Cerebellum (tissue), 4 donors: ENCODE measurements at places on chromosomes 6 and 20.

- no peak for DNase-seq
These were observed 366.5 kb downstream of the QKI start for GRCh38 chr6:163780994-163781393.

- no peak for DNase-seq
These were observed 11.3 kb downstream of the CARMIL1 start for GRCh38 chr6:25290306-25291060.

- DNase-seq, result peak; percentile 87
These were observed at the start of gene MICB for GRCh38 chr6:31497531-31498476. Gene MICB (plus strand): TSS chr6:31498145. CDS start chr6:31498194, 49 bp downstream.

DNA sequence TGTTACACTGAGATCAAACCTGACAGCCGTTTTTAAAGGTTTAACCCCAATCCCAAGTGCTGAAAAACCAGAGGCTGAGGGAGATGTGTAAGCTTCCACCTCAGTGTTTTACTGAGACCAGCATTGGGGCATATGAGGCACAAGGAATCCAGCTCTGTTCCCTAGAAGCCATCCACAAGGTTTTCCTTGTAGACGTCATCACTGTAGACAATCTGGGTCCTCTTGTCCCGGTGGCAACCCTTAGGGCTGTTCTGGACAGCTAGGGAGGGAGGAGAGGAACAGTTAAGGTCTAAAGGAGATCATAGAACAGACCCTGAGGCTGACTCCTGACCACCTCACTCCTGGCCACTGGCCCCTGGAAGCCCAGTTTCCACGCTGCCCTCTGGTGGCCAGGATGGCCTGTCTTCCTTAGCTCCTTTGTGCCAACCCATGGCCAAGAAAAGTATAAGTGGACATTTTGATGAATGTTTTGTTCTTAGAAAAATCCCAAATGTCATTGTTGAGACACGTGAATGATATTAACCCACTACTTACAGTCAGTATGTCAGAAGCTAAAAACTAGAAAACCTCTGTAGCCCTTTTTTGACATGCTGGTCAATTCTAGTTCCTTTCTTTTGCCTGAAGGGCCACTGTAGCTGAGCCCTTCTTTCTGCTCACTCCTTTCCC lies 6.4 kb downstream of the CFB start:
- DNase-seq, result peak; percentile 52

DNA sequence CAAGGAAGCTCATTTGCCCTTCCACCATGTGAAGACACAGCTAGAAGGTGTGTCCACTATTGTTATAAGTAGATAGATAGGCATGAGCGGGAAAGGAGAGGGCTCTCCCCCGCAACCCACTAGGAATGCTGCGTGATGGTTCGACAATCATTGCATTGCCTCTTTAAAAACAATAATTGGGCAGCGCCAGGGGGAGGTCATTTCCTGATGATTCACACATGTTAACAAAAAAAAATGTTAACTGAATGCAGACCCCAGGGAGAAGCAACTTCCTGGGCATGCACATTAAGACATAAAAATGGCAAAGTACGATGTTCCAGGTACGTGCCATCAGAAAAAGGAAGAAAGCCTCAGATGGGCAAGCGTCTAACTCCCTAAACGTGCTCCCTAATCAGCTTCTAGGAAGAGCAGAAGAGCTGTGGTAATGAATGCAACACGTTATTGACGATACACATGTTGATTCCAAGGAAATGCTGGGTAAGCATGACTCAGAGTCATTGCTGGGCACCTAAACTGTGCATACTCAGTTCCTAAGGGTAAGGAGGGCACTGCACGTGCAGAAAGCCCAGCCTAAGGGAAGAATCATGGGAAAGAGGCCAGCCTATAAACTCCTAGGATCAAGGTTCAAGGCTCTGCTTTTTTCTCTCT lies 113.7 kb downstream of the FAM217A start:
- DNase-seq, result no peak

DNA sequence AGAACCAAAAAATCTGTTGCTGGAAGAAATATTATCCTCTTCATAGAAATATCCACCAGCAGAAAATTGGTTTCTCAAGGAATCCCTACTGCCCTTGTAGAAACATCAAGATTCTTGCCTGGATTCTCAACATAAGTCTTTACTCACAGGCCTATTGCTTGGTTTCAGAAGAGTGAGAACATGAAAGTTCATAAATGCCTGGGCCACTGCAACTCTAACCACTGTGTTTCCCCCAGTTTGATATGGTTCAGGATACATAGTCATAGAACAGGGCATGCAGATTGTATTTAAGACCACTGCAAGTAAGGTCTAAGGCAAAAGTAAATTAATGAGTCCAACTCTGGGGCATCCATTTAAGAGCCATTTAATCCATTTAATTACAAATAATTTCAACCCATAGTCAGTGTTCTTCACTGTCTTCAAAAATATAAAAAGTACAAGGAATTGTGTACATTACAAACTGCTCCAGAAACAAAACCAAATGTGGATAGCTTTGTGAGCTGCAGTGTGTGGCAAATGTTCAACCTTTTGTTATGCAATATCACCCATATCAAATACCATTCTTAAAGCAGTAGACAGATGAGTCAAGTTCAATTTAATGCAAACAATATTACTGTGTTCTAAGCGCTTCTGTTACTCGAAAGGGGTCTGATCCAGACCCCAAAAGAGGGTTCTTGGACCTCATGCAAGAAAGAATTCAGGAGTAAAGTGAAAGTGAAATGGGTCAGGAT lies 83.3 kb downstream of the OPRM1 start:
- DNase-seq, result no peak

DNA sequence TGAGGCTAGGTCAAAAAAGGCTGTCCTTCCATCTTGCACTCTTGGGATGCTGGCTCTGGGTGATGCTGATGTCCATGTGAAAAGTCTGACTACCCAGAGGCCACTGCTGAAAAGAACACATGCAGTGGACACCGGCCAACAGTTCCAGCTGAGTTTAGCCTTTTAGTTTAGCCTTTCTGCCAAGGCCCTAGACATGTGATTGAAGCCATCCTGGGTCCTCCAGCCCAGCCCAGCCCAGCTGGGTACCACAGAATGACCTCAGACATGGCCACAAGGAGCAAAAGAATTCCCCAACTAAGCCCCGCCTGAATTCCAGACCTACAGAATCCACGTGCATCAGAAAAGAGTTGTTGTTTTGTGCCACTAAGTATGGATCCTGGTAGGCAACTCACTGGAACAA lies 17.4 kb downstream of the PIGT start:
- DNase-seq, result no peak

DNA sequence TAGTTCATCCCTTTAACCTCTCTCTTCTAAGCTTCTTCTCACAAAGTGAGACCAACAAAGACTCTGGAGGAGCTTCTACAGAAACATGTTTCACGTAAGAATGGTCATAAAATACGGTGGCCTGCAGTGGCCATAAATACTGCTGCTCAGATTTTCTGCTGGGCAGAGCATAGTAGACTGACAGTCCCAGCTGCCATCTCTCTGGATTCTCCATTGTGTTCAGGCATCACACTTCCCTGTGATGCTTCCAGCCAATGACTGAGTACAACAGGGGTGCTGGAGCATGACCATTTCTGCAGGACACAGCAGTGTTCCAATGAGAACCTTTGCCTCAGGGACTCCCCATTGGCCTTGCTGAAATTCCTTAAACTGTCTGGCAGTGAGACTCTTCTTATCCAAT lies 392.6 kb downstream of the MMUT start:
- no peak for DNase-seq

GRCh38 chr6:6614096-6614982 lies 25.8 kb downstream of the LY86 start:
- DNase-seq, result no peak

- DNase-seq, result no peak
These were observed 61.0 kb upstream of the GCM1 start for GRCh38 chr6:53209681-53210080.

- DNase-seq, result no peak
These were observed 532.6 kb downstream of the CBLN4 start for GRCh38 chr20:55472704-55473103.

DNA sequence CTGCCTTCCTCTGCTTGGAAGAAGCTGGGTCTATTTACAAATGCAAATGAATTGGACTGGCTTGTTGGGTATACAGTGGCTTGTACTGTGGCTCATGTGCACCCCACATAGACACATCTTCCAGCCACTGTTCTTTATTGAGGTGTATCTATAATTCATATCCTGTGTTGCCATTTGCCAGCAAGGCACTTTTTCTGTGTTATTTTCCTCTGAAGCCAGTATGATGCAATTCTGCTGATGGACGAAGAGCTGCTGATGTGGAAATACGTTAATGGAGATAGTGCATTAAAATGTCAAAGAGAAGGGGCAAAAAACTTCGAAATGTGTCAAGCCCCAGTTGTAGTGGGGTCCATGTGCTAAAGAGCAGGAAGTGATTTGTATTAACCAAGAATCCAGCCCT lies 167.5 kb downstream of the TMEM242 start:
- DNase-seq, result no peak

- DNase-seq, result no peak
These were observed 122.1 kb upstream of the PHACTR1 start for GRCh38 chr6:12594530-12594893.

DNA sequence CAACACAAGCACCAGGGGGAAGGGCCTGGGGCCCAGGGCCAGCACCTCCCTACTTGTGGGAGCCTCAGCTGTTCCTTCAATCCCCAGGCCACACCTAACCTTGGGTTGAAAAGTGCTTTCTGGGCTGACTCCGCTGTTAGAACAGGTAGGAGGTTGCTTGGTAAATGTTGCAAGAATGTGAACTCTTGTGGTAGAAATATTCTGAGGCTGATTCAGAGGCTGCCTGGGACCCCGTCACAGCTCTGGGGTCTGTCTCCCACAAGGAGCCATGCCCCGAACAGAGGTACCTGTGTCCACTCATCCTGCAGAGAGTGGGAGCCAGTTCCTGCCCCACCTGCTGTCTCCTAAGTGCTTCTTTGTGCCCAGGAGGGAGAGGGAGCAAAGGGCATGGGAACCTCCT lies 14.4 kb upstream of the MAS1L start:
- no peak for DNase-seq

GRCh38 chr6:99668036-99668705 lies 61.5 kb downstream of the PRDM13 start:
- no peak for DNase-seq

GRCh38 chr6:168025831-168026710 lies 28.6 kb downstream of the KIF25 start:
- DNase-seq, result no peak

GRCh38 chr20:19083136-19083621 lies 129.3 kb upstream of the SLC24A3 start:
- DNase-seq, result no peak

DNA sequence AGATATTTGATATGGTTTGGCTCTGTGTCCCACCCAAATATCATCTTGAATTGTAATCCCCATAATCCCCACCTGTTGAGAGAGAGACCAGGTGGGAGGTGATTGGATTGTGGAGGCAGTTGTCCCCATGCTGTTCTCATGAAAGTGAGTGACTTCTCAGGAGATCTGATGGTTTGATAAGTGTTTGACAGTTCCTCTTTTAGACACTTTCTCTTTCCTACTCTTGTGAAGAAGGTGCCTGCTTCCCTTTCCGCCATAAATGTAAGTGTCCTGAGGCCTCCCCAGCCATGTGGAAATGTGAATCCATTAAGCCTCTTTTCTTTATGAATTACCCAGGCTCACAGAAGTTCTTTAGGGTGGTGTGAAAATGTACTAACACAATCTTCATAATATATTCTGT lies 1404.0 kb upstream of the ADGRB3 start:
- no peak for DNase-seq

- DNase-seq, result no peak
These were observed 143.5 kb downstream of the ZFP64 start for GRCh38 chr20:52047811-52048764.

DNA sequence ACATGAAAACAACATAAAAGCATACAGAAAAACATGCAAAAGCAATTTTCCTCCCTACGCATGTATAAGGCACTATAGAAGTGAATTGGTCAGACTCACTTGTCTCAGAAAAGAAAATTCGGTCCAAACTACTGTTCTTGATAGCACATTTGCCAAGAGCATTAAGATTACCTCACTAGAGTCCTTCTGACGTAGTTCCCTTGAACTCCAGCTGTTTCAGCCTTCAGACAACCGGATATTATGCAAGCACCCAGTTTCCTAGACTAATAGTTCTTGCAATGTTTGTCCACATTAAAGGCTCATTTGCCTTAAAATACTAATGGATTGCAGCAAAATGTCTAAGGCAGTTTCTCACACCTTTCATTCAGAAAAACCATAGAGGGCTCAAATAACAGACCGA lies 2.5 kb upstream of the CASS4 start:
- DNase-seq, result no peak

DNA sequence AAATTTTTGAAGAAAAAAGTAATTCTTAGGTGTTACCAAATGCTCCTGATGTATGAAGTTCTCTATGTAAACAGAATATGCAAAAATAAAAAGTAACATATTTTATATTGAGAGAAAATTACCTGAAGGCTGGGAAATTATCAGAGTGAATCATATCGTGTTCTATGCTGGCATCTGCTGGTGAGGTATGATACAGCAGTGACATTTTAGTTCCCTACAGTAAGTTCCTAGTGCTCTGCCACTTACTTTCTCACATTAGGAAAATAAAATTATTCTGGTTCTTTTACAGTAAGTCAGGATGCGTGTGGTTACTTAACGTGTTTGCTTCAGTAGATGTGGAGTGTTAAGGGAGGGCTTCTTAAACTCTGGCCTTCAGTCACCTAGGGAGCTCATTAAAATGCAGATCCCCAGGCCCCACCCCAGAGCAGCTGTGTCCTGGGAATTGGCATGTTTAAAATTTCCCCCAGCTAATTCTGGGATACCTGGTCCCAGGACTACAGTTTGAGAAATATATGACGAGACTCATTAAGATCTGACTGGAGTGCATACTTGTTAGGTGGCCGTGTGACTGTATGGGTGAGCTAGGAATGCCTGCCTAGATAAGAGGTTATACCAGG lies 3.2 kb downstream of the ACTR5 start:
- DNase-seq, result peak; percentile 48

- DNase-seq, result no peak
These were observed 299.9 kb downstream of the EYA4 start for GRCh38 chr6:133541040-133541439.

- no peak for DNase-seq
These were observed 525.8 kb upstream of the POU3F2 start for GRCh38 chr6:98308564-98308963.

DNA sequence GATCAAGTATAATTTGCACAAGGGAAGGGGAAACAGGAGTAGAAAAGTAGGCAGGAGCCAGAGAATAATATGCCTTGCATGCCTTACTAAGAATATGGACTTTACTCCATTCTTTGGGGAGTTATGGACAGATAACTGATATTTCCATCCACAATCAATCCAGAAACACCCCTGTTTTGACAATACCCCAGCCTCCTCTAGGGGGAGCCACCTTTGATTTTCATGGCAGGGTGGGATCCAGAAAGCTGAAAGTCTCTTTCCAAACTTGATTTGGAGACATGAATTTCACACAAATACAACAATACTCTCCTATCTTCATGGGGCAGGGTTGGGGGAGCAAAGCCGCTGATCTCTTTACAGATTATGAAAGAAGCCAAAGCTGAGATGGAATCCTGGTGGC lies 404.1 kb downstream of the FOXA2 start:
- no peak for DNase-seq

DNA sequence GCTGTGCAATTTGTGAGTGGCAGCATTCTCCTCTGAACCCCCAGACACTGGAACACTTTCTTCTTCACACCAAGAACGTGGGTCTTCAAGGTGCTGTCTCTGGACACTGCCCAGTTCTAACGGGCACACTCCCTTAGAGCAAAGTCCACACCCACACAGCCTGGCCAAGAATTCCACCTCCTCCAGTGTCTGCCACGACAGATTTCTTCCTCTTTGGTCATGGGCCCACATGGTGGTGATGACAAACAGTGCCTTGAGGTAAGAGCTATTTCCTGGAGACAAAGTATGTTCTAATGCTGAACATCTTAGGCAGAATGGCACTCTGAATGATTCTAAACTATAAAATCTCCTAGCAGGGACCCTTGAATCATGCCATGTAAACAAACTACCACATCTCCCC lies 25.5 kb upstream of the SSTR4 start:
- no peak for DNase-seq
